Testis (tissue), 5 donors: ENCODE measurements at places on chromosomes 3 and 15. TPM values are rescaled to one million over a fixed set of nuclear protein-coding genes. Genes with fewer than 3 reads are reported as not detected.

DNA sequence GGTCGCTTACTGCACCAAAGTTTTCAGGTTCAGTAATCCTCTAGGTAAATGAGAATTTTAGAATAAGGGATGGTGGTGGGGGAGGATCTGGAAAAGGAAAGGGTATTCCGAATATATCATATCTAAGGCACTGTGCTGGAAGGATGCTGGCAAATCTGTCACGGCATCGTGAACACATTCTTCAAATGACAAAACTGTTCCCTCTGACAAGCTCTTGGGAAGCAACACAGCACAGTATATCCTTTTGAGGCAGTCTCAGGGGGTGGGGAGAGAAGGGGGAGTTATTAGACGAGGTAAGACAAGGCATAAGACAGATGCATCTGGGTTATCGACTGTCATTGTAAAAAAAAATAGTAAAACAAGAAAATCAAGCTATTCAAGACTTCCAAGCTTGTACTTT, 289.6 kb upstream of the LRRN1 start:
- H3K27ac ChIP-seq, result no peak overlapping the region
- H3K27me3 ChIP-seq, result no peaks in the 10 kb centered on the region

GRCh38 chr3:110419601-110420000, 652.0 kb upstream of the NECTIN3 start:
- H3K36me3 ChIP-seq, result no peaks in the 10 kb centered on the region
- no peak for DNase-seq
- H3K27ac ChIP-seq, result no peak overlapping the region
- peaks cover 3% of the 10 kb centered on the region for H3K4me1 ChIP-seq

ONECUT1 gene
- 10.0 TPM for total RNA-seq

DNA sequence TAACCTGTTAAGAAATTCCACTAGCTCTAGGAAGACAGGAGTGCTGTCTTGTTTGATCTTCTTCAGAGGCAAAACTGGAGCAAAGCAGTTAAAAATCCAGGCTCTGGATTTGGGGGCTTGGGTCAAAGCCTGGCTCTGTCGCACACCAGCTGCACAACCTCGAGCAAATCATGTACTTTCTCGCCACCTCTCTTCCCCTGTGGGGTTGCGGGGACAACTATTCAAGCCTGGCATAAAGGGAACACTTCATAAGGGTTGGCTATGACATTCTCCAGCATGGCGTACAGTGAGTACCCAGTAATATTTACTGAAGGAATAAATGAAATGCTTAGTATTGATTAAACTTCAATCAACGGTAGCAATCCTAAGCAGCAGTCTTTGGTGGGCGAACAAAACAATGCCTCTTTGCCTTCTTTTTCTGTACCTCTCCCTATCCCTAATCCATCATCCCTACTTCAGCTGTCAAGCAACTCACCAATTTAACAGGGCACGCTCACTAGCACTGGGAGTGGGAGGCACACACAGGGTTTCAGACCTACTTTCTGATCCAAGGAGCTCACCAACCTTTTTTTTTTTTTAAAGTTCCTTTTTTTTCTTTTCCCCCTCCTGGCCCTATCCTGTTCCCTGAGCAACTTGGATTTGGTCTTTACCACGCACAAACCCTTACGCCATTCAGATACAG, 33.0 kb downstream of the GNB5 start:
- H3K36me3 ChIP-seq, result no peaks in the 10 kb centered on the region
- H3K27ac ChIP-seq, result no peak overlapping the region
- H3K4me3 ChIP-seq, result no peak overlapping the region
- peak; percentile 3 for DNase-seq

GRCh38 chr3:168094580-168094876, 1.2 kb downstream of the GOLIM4 start:
- no peaks in the 10 kb centered on the region for H3K27me3 ChIP-seq
- H3K27ac ChIP-seq, result peak overlapping the region; percentile 93
- H3K4me3 ChIP-seq, result peak overlapping the region; percentile 91
- no peak for DNase-seq

GRCh38 chr3:58307639-58308215, 1.4 kb downstream of the HTD2 start:
- no peaks in the 10 kb centered on the region for H3K36me3 ChIP-seq
- H3K4me3 ChIP-seq, result peak overlapping the region; percentile 68
- H3K27ac ChIP-seq, result peak overlapping the region; percentile 97
- H3K27me3 ChIP-seq, result no peaks in the 10 kb centered on the region
- peak; percentile 54 for DNase-seq
- H3K4me1 ChIP-seq, result peaks cover 15% of the 10 kb centered on the region

KLF15 gene
- total RNA-seq, result 32.0 TPM

DNA sequence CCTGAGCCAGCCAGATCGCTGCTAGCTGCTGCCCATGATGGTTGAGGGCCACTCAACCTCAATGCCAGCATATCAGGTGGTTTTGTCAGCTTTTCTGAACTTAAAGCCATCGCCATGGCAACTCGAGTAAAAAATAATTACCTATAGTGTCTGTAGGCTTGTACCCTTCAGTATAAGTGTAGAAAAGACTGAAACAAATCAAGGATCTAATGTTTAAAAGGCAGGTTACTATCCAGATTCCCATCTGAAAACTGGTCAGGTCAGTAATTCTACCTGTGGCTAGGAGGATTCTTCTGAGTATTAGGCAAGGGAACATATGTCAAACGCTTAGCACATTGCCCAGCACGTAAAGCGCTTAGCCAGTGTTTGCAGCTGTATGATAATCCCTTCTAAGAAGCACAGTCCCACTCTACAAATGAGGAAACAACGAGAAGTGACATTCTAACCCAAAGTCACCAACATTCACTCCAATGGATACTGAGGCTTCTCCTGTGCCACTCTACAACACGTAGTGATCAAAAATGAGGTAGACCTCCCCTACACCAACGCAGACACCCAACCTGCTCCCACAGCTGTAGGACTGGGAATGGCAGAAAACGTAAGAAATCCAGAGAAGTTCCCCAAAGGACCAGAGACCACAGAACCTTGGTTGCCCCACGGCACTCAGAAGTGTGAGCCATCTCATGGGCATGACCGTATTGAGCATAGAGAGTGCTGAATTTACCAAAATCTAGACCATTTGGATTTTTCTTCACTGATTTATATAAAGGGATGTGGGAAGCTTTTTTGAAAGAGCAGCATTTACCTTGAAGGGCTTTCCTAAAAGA, 55.3 kb downstream of the SLTM start:
- no peak overlapping the region for H3K4me3 ChIP-seq
- H3K36me3 ChIP-seq, result no peaks in the 10 kb centered on the region
- H3K27ac ChIP-seq, result no peak overlapping the region

GRCh38 chr15:95468820-95469219, 861.7 kb upstream of the NR2F2 start:
- H3K4me3 ChIP-seq, result peak overlapping the region; percentile 10
- peak; percentile 28 for DNase-seq
- no peaks in the 10 kb centered on the region for H3K36me3 ChIP-seq
- no peaks in the 10 kb centered on the region for H3K27me3 ChIP-seq
- H3K27ac ChIP-seq, result peak overlapping the region; percentile 60

- DNase-seq, result no peak
- H3K36me3 ChIP-seq, result no peaks in the 10 kb centered on the region
- peak overlapping the region; percentile 100 for H3K27ac ChIP-seq
- no peaks in the 10 kb centered on the region for H3K27me3 ChIP-seq
- H3K4me1 ChIP-seq, result peaks cover 10% of the 10 kb centered on the region
Observed at GRCh38 chr3:150407051-150407807, 869 bp upstream of the TSC22D2 start.

- H3K4me3 ChIP-seq, result peak overlapping the region; percentile 69
- H3K4me1 ChIP-seq, result peaks cover 4% of the 10 kb centered on the region
- H3K36me3 ChIP-seq, result no peaks in the 10 kb centered on the region
- no peak overlapping the region for H3K27ac ChIP-seq
Observed at GRCh38 chr15:75347222-75348033, 589 bp downstream of the NEIL1 start.

- no peaks in the 10 kb centered on the region for H3K27me3 ChIP-seq
- H3K36me3 ChIP-seq, result no peaks in the 10 kb centered on the region
- H3K4me1 ChIP-seq, result no peaks in the 10 kb centered on the region
- DNase-seq, result no peak
- no peak overlapping the region for H3K4me3 ChIP-seq
Observed at GRCh38 chr3:70822669-70823068, 510.2 kb upstream of the MDFIC2 start.

DNA sequence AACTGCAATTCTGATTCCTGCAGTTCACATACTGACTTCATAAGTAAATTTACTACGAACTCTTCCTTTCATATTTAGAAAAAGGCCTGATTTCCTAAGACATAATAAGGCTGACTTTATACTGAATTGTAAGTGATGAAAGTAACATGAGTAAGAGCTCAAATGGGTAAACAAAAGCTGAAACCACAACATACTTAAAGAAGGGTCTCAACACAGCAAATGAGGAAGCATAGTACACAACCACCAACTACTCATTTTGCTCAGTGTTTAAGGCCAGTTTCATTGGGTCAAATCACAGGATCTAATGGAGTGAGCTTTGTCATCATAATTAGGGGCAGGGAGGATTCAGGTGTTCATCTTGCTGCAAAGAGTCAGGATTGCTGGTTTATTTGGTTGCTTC, 81.4 kb downstream of the SETD2 start:
- no peaks in the 10 kb centered on the region for H3K36me3 ChIP-seq
- no peak overlapping the region for H3K4me3 ChIP-seq
- H3K4me1 ChIP-seq, result no peaks in the 10 kb centered on the region
- H3K27me3 ChIP-seq, result no peaks in the 10 kb centered on the region

- peak; percentile 9 for DNase-seq
- no peaks in the 10 kb centered on the region for H3K36me3 ChIP-seq
- no peaks in the 10 kb centered on the region for H3K27me3 ChIP-seq
- no peak overlapping the region for H3K27ac ChIP-seq
Observed at GRCh38 chr3:197023241-197023997, 6.2 kb downstream of the MELTF start.

GRCh38 chr15:31265871-31266711, 60.5 kb upstream of the KLF13 start:
- H3K4me1 ChIP-seq, result peaks cover 5% of the 10 kb centered on the region
- H3K4me3 ChIP-seq, result no peak overlapping the region
- no peak overlapping the region for H3K27ac ChIP-seq
- no peaks in the 10 kb centered on the region for H3K27me3 ChIP-seq

FAIM gene
- 10.8 TPM for total RNA-seq

CCR5 gene
- total RNA-seq, result 0.56 TPM

DNA sequence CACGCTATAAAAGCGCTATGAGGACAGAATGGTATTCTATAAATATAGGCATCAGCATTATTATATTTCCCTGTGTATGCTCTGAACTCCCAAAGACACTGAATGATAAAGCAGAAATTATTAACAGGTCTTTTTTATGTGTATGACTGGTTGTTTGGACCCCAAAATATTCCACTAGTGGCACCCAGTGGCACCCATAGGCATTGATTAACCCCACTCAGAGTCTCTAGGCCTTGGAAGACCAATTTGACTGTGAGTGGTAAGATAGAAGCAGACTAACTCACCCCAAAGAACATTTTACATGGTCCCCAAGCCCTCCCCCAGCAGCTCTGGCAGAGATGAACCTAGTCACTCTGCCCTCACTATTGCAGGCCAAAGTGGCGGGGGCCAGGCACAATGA, 45.4 kb upstream of the UBE2E1 start:
- peaks cover 10% of the 10 kb centered on the region for H3K4me1 ChIP-seq
- H3K4me3 ChIP-seq, result no peak overlapping the region
- H3K27me3 ChIP-seq, result no peaks in the 10 kb centered on the region
- no peaks in the 10 kb centered on the region for H3K36me3 ChIP-seq
- DNase-seq, result no peak
- H3K27ac ChIP-seq, result no peak overlapping the region

- no peaks in the 10 kb centered on the region for H3K4me1 ChIP-seq
- no peak overlapping the region for H3K27ac ChIP-seq
- H3K27me3 ChIP-seq, result no peaks in the 10 kb centered on the region
Observed at GRCh38 chr3:162443376-162443775, 946.8 kb downstream of the OTOL1 start.

DNA sequence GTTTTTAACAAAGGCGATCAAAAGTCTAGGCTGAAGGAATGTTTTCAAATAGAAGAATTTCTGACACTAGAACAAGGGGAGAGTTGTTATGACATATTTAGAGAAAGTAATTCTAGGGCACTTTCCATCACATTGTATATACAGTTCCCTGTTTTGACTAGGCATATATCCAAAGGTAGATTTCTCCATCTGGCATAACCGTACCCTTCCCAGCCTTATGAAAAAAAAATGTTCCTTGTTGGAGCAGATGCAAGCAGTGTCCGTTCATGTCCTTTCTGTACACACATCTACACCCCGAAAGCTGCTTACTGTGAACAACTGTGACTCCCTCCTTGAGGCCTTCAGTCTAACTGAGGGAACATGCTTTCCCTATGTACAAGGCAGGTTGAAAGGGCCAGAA, 271.7 kb upstream of the GBE1 start:
- no peak for DNase-seq
- no peaks in the 10 kb centered on the region for H3K27me3 ChIP-seq
- no peak overlapping the region for H3K4me3 ChIP-seq
- H3K36me3 ChIP-seq, result no peaks in the 10 kb centered on the region
- H3K27ac ChIP-seq, result no peak overlapping the region

GRCh38 chr15:77017091-77017660, 22.2 kb downstream of the PSTPIP1 start:
- H3K4me3 ChIP-seq, result no peak overlapping the region
- no peak overlapping the region for H3K27ac ChIP-seq
- no peaks in the 10 kb centered on the region for H3K4me1 ChIP-seq
- H3K36me3 ChIP-seq, result no peaks in the 10 kb centered on the region
- DNase-seq, result no peak

- H3K4me3 ChIP-seq, result no peak overlapping the region
- DNase-seq, result no peak
- no peaks in the 10 kb centered on the region for H3K36me3 ChIP-seq
Observed at GRCh38 chr3:183690402-183690995, 7.1 kb upstream of the YEATS2 start.

DNA sequence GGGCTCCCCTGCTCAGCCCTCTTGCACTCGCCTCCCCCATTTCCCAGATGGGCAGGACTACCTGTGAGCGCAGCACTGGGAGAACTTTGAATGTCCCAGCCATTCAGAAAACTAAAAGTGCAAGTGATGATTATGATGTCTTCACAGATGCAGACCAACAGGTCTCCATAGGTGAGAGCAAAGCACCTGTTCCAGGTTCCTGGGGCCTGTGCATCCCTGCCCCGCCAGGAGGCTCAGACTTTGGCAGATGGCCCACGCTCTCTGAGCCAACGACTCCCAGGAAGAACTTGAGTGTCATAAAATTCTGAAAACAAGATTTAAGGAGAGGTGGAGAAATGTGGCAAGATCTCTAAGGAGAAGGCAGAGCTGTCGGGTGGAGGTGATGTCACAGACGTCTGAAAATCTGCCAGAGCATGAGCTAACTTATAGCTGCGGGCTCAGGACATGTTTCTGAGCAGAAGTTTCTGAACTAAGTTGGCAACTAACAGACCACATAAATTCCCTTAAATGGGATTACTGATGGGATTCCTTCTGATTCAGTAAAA, 110.8 kb upstream of the IGF1R start:
- DNase-seq, result no peak
- no peak overlapping the region for H3K27ac ChIP-seq
- no peaks in the 10 kb centered on the region for H3K27me3 ChIP-seq

MEIS2 gene
- 15.7 TPM for total RNA-seq

GRCh38 chr3:170244576-170244975, 22.4 kb downstream of the PRKCI start:
- DNase-seq, result no peak
- H3K27ac ChIP-seq, result no peak overlapping the region
- H3K36me3 ChIP-seq, result no peaks in the 10 kb centered on the region
- no peaks in the 10 kb centered on the region for H3K27me3 ChIP-seq
- H3K4me1 ChIP-seq, result peaks cover 10% of the 10 kb centered on the region

GRCh38 chr3:173128633-173129032, 12.4 kb downstream of the SPATA16 start:
- no peaks in the 10 kb centered on the region for H3K27me3 ChIP-seq
- H3K27ac ChIP-seq, result no peak overlapping the region
- H3K4me3 ChIP-seq, result no peak overlapping the region
- no peaks in the 10 kb centered on the region for H3K36me3 ChIP-seq
- DNase-seq, result no peak
- H3K4me1 ChIP-seq, result no peaks in the 10 kb centered on the region

- DNase-seq, result no peak
- H3K27me3 ChIP-seq, result no peaks in the 10 kb centered on the region
- no peak overlapping the region for H3K27ac ChIP-seq
- H3K4me1 ChIP-seq, result no peaks in the 10 kb centered on the region
Observed at GRCh38 chr3:166291186-166291955, 454.1 kb upstream of the BCHE start.
